ENCODE measurements at places on chromosomes 2 and 18.

GRCh38 chr2:153057743-153058142 is 339.3 kb downstream of the ARL6IP6 start:
- no peak for DNase-seq

DNA sequence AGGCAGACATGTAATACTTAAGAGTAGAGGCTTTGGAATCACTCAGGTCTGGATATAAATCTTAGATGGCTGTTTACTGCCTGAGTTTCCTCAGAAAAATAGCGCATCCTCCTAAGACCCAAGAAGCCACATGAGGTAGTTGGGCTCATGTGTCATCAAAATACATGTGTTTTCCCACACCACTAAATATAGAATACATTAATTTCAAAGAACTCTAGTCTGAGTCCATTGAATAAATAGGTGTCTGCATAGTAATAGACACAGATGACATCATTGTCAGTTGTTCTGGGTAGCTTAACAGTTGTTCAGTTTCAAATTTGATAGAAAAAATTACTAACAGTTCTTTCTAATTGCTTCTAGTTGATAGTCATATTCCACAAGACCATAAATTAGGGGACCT is 9.6 kb downstream of the PPP1R1C start:
- no peak for DNase-seq

DNA sequence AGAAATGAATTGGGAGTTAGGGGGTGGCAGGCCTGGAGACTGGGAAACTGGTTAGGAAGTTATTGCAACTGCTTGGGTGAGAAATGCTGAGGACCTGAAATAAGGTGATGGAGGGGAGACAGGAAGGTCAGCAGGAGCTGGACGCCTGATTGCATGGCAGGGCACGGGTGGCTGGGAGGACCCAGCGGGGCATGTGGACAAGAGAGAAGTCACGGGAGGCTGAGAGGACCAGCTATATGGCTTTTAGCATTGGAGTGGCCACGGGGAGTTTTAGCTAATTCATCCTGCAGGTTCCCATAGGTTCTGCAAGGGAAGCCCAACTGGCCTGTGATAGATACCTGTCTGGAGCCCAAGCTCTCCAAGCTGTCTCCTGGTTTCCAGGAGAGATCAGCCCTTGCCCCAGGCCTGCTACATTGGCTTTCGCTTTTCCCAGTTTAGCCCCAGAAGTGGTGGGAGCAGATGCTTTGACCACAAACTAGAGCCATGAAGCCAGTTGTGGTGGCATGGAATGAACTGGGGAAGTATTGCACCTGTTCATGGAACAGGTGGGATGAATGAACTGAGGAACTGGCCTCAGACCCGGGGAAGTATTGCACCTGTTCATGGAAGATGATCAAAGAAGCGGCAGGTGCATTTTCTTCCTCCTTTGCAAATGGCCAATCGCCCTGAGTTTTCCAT is 93.6 kb upstream of the TAF1B start:
- no peak for DNase-seq

DNA sequence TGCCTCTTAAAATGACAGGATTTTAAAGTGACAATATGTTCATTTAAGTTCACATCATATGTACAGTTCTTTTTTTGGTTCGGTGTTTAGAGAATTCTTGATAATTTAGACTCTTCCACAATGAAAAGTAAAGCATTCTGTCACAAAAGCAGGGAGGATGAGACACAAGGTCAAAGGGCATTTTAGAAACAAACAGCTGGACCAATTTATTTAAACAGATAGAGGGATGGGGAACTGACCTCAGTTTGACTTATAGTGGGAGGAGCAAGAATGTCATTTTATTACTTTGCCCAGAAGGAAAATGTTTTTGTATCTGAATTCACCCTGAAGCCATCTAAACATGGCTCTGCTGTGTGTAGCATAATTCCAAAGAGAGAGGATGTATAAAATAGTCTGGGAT is 128.5 kb downstream of the MEIS1 start:
- DNase-seq = no peak

DNA sequence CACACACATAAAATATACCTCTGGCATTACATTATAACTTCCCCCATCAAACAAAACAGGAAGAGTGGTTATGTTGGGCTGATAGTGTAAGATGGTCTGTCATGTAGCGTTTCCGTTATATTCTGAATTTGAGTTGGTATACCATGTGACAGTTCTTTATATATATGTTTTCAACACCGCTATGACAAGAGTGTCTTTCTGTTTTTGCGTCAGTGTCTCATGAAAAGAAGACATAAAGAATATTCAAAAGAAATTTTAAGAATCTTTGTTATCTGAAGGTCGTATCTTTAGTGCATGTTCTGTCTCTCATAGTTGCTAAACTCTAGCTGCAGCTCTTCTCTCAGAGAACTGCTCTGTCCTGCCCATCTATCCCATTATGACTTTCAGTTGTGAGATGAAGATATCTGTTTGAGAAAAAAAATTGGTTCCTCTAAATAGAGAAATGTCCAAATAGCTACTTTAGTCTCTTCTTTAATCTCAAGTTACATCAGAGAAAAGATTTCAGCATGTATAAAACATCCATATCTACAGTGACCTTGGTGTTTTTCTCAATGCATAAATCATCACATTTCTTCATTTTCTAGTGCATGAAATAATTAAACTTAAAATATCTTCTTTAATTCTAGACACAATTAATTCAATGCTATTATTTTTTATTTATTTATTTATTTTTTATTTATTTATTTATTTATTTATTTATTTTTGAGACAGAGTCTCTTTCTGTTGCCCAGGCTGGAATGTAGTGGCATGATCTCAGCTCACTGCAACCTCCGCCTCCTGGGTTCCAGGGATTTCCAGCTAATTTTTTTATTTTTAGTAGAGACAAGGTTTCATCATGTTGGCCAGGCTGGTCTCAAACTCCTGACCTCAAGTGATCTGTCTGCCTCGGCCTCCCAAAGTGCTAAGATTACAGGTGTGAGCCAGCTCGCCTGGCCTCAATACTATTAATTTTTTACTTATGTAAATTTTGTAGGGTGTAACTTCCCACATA is 24.3 kb upstream of the PSME4 start:
- no peak for DNase-seq

DNA sequence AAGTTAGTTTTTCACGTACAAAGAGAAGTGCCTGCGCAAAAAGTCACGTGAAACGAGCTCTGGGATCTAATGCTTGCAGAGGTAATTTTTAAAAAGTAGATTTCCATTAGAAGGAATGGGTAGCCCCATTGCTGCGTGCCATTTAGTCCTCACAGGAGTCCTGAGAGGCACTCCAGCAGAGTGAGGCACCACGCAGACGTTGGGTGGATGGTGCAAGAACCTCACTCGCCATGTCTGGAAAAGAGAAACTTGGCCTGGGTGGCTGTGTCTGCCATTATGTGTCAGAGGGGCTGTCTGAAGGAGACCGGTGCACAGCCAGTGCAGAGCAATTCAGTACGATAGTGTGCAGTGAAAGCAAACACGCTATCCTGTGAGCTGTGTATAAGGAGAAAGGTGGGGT is 1.8 kb upstream of the HDAC4 start:
- no peak for DNase-seq

- no peak for DNase-seq
These were observed 126.5 kb upstream of the MEX3C start for GRCh38 chr18:51323961-51324360.

GRCh38 chr2:202051499-202052161 is 18.0 kb downstream of the FZD7 start:
- no peak for DNase-seq

- peak; percentile 90 for DNase-seq
These were observed 92.4 kb downstream of the DYSF start for GRCh38 chr2:71545572-71546274.

Measured in D721Med (cell line).